ENCODE measurements at places on chromosomes 7 and 10.

- DNase-seq: no peak
Observed at GRCh38 chr10:5188358-5188757, 3.4 kb upstream of the AKR1C8 start.

- DNase-seq: no peak
Observed at GRCh38 chr10:133182791-133183645, 23.0 kb downstream of the KNDC1 start.

DNA sequence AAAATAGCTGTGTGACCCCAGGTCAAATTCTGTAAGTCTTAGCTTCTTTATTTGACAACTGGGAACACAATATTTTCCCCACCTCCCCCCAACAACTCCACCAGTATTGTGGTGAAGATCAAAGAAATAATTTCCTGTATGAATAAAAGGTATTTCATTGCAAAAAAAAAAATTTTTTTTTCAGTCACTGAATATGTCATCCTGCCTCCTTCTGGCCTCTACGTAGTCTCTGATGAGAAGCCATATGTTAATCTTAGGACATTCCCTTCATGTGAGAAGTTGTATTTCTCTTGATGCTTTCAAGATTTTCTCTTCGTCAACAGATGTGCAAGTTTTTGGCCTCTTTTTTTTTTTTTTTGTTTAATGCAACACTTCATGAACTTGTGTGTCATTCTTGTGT, 33.0 kb downstream of the ZNF33A start:
- DNase-seq: no peak

GRCh38 chr10:25747084-25747483, 186.9 kb upstream of the MYO3A start:
- DNase-seq: no peak

- peak; percentile 55 for DNase-seq
Observed at GRCh38 chr7:68246189-68246633, 1249.6 kb downstream of the TYW1 start.

- no peak for DNase-seq
Observed at GRCh38 chr7:36765605-36766004, 41.3 kb upstream of the AOAH start.

GRCh38 chr10:114995468-114996247, 57.7 kb downstream of the TRUB1 start:
- DNase-seq: peak; percentile 65

DNA sequence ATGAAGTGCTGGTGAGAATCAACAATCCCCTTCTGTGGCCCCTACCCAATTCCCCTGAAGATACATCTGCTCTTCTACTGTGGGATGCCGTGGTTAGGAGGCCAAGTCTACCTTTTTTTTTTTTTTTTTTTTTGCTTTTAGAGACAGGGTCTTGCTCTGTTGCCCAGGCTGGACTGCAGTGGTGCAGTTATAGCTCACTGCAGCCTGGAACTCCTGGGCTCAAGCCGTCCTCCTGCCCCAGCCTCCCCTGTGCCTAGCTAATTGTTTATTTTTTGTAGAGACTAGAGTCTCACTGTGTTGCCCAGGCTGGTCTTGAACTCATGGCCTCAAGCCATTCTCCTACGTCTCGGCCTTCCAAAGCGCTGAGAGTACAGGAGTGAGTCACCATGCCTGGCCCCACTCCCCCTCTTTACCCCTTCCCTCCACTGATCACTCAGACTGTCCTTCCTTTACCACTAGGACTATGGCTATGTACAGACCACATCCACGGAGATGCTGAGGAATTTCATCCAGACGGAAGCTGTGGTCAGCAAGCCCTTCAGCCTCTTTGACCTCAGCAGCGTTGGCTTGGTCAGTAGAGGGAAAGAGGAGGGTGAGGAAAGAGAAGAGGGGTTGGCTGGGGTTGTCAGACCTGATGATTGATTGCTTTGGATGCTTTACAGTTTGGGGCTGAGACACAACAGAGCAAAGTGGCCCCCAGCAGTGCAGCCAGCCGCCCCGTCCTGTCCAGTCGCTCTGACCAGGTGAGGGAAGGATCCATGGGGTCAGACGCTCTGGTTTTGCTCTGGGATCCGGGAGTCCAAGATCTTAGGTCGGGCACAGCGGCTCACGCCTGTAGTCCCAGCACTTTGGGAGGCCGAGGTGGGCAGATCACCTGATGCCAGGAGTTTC, 1.8 kb downstream of the AP4M1 start:
- no peak for DNase-seq

DNA sequence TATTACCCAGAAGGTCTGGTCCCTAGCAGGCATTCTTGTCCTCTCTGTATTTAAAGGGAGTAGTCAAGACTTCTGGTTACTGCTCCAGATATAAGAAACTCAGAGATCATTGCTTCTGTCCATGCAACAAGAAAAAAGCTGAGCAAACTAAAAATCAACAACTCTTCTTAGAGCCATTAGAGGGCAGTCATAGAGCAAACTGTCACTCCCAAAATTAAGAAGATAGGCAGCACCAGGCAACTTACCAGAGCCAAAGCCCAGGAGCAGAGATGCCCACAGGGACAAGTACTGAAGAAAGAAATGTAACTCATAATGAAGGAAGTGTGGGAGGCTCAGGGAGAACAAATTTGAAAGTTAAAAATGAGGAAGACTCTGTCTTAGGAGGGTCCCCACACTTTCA, 472.9 kb upstream of the COBL start:
- DNase-seq: no peak
